Endodermal cell (in vitro differentiated cells): ENCODE measurements at places on chromosomes 7 and 10.
A peak's percentile ranks its signal among the peaks of the same experiment; 100 is the strongest.

DNA sequence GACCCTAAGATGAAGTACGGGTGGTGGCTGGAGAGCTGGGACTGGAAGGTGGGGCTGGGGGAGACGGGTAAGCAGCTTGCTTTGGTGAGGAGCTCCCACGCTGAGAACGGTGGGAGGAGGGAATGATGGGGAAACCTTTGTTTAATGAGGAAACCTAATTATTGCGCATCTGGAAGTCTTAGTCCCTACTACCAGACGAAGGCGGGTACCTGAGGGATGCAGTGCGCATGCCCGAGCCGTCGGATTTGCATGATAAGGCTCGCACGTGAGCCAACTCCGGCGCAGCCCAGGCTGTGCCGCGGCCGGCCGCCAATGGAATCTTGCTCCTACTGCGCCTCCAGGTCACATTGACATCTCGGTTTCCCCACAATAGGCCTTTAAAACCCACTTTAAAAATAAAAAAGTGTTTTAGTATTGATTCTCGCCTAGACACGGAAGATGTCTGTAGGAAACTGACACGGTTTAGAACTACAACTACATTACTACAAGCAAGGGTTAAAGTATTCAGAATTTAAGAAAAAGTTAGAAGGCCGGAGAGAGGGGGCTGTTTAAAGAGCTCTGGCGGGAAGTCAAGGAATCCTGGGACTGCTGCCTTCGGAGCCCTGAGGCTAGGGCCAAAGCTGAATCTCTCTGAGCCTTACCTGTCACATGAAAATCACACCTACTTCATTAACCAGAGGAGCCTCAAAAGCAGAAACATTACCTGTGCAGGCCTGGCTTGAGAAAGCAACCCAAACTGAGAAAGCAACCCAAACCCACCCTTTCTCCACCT lies 12.1 kb upstream of the DLX6 start:
- DNase-seq = peak; percentile 93

DNA sequence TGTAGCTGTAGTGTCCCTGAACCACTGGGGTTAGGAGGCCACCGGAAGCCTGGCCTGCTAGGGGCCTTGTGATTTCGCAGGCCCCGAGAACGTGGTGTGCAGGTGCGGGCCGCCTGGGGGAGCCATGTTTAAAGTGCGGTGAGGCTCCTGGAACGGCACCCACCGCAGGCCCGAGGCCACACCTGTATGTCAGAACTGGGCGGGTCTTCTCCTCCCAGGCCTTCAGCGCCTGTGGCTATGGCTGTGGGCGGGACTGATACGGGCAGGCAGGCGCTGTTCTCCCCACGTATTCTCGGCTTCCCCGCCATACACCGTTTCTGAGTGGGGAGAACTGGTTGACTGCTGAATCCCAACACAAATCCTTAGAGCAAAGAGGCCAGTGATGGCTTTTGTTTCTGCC lies 74.8 kb downstream of the DNAJB6 start:
- DNase-seq = peak; percentile 79

DNA sequence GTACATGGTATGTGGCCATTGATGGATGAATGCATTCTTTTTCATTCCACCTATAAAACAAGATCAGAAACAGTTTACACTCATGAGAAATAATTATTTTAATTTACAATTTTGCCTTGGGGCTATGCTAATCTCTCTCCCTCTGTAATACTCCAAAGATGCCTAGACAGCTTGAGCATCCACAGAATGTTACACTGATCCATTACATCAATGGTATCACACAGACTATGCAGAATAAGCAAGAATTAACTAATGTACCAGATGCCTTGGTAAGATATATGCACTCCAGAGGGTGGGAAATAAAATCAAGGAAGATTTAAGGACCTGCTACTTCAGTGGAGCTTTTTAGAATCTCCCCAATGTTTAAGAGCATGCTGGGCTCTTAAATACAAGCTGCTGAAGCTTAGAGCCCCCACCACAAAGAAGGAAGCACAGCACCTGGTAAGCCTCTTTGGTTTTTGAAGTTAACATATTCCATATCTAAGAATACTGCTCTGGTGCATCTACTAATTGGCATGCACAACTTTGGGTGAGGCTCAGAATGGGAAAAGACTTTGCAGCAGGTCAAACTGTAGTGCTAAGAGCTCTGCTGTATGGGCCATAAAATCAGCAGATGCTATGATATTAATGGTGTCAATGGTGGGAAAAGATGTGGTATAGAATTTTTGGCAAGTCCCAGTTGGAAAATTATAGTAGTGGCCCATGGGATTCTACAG lies 219.6 kb downstream of the SLC25A13 start:
- no peak for DNase-seq

GRCh38 chr7:26556061-26556881 lies 264.6 kb downstream of the SNX10 start:
- peak; percentile 61 for DNase-seq

GRCh38 chr7:143043391-143043790 lies 8.8 kb upstream of the OR6V1 start:
- no peak for DNase-seq

GRCh38 chr10:70319183-70319582 lies 35.4 kb upstream of the NPFFR1 start:
- peak; percentile 32 for DNase-seq

DNA sequence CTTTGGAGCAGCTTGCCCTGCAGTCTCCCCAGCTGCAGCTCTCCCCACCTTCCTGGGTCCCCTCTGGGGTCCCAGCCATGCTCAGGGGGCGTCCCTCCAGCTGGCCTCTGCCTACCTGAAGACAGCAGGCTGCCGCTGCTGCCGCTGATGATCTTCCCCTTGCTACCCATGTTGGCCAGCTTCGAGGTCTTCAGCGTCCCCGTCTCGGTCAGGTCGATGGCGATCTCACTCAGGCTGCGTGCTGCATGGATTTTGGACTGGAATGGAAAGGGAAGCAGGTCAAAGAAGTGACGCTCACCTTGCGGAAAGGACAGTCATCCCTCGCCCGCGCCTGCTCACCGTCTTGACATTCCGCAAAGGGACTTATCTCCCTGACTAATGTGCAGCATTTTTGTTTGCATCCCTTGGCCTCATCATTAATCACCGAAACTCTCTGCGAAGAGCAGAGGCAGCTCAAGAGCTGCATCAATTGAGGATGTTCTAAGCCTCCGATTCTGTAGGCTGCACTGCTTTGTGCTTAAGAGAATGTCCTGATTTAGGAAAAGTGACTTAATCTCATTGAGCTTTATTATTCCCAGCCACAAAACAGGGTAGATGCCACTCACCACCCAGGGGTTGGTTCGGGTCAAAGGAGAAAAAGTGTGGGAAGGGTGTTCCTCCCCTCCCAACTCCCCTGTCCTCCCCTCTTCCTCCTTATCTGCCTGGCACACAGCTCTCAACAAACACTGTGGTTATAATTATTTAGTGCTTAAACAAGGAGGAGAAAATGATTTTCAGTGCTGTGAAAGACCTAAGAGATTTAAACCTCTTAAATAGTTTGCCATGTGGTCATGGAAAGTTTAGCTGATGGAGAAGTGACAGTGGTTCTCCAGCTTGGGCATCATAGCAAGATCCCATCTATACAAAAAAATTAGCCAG lies 107.3 kb downstream of the PRPF18 start:
- no peak for DNase-seq

DNA sequence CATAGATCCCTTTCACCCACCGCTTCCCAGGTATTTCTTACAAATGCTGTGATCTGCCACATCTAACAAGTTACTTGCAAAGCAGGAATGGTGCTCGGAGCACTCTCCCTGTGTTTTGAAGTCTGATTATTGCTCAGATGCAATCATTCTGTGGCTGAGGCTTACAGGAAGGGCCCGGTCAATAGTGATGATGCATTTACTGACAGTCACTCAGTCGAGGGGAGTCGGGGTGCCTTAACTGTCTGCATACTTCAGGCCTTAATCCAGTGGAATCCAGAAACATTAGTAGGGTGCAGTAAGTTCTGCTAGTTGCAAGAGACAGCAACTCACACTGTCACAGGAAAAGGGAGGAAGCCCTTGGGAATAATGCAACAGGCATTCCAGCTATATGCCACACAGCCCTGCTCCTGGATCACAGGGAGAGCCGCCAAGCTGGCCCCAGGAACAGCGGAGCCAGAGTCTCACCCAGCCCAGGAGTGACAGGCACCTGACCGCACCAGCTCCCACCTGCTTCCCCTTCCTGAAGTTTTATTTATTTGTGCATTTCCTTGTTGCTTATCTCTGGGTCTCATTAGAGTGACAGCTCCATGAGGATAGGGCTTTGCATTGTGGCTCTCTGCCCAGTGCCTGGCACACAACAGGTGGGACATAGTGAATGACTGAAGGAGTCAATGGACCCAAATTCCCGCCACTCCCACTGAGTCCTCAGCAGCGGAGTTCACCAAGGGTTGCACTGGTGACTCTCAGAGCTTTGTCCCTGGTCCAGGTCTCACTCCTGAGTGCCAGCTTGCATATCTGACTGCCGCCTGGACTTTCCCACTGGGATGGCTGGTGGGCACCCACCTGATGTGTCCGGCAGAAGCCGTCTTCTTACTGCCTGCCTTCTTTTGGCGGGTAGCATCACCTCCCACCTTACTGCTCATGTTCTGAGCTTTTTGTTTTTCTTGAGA lies 212.5 kb upstream of the SH2B2 start:
- no peak for DNase-seq

GRCh38 chr7:130380861-130381455 lies 664 bp downstream of the CPA1 start:
- DNase-seq = peak; percentile 32

DNA sequence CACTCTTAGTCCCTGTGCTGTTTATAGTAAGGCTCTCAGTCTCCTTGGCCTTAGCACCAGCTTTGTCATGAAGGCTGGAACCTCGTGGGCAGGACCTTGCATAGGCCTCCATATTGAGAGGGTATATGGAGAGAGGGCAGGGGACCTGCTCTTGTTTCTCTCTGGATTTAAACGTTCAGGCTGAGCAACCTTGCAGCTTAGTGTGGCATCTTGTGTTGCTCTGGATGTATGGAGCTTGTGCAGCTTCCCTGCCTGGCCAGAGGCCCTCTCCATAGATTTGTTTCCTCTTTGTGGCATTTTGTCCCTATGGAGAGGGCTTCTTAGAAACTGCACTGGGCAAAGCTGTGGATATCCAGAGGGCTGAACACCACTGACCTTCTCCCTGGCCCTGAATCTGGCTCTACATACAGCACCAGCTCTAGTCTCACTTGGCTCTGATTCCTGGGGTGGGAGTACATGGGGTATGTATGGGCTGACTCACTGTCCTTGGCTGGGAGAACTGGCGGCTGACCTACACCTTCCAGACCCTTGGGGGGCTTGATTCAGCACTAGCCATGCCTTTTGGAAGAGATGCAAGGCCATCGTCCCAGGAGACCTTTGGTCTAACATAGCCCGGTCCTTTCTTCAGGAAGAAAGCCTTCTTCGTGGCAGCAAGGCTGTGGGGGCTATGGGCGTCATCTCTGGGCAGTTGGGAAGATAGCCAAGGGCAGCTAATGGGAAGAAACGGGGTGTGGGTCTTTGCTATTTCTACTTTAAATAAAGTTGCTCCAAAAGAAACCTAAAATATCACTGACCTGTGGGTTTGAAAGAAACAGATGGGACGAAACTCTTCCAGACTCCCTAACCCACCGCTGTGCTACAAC lies 30.5 kb downstream of the ITPRIP start:
- no peak for DNase-seq

DNA sequence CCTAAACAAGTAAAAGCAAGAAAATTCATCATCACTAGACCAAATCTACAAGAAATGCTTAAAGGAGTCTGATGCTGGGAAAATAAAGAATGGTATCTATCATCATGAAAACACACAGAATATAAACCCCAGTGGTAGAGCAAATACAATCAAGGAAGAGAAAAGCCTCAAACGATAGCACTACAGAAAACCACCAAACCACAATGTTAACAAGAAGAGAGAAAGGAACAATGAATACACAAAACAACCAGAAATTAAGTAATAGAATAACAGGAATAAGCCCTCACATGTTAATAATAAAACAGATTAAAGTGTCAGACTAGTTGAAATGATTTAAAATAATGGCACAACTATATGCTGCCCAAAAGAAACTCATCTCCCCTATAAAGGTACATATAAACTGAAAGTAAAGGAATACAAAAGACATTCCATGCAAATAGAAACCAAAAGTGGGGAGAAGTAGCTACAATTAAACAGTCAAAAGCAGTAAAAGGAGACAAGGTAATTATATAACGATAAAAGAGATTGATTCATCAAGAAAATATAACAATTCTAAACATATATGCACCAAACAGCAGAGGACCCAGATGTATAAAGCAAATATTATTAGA lies 77.3 kb downstream of the JMJD1C start:
- no peak for DNase-seq

DNA sequence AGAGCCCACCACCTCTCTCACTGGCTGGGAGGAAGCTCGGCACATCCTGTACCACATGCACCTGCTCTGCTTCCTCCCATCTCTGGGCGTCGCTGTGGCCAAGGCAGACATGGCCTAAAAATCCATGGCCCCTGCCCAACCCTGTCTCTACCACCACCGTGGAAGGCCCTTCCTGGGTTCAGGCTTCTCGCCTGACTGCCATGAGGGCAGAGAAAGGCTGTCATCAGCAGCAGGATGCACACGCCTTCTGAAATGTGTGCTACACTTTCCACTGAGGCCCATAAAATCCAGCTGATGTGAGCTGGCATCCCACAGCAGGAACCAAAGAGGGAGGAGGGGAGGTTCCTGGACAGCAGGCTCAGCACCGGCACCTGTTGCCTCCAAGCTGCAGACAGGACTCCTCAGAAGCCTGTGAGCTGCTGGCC lies 93.4 kb downstream of the PTPRN2 start:
- DNase-seq = no peak

- no peak for DNase-seq
Observed at GRCh38 chr10:71667387-71667752, 52.2 kb downstream of the C10orf105 start.

DNA sequence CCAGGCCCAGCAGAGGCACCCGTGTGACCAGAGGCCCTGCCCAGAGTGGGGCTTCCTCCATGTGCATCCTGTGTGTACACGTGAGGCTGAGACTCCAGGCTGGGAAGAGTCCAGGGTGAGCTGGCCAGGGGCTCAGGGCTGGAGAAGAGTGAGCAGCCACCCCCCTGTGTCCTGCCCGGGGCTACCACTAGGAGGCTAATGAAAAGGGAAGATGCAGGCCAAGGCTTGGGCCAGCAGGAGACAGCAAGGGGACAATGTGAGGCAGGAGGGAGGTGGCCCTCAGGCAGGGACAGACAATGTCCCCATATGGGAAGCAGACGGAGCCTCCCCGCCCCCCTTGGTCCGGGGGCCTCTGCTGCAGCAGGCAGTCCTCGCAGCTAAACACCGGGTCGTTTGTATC lies 102.0 kb downstream of the HIF1AN start:
- peak; percentile 96 for DNase-seq

DNA sequence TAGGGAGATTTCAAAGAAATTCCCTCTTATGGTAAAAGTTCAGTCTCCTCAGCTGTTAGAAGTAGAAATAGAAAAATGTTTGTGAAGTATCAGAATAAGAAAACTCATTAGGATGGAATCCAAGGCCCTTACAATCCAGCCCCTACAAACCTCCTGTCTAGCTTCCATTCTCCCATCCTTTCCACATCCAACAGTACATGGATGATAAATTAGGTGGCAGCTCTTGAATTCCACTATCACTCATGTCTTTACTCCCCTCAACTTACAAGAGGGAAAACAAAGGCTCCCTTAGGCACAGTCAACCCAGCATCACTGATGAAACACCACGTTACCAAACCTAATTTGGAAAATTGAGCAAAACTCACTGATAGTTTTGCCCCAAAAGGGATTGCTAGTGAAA lies 23.0 kb downstream of the FAM13C start:
- DNase-seq = no peak

GRCh38 chr10:92757066-92757710 lies 67.4 kb downstream of the HHEX start:
- DNase-seq = peak; percentile 81

- no peak for DNase-seq
Observed at GRCh38 chr10:101748496-101748895, 27.4 kb downstream of the FGF8 start.

GRCh38 chr10:112365014-112365432 lies 8.9 kb upstream of the ACSL5 start:
- no peak for DNase-seq

GRCh38 chr10:120453886-120454285 lies 3.1 kb upstream of the PLPP4 start:
- no peak for DNase-seq
